ENCODE measurements at places on chromosomes 5 and 9. TPM values are rescaled to one million over a fixed set of nuclear protein-coding genes. Genes with fewer than 3 reads are reported as not detected.

The IL33 gene
- 83.6 TPM for total RNA-seq

The FUT7 gene
- total RNA-seq: not detected

The CARD9 gene
- total RNA-seq: 0.79 TPM

The ANXA1 gene
- total RNA-seq: 602 TPM

The SLC25A2 gene
- not detected for total RNA-seq

The LAMC3 gene
- total RNA-seq: 0.09 TPM

The SPATA31C1 gene
- not detected for total RNA-seq

The SNCAIP gene
- 0.16 TPM for total RNA-seq

The NOXA1 gene
- total RNA-seq: 0.26 TPM

The ARL14EPL gene
- total RNA-seq: 0.69 TPM

The IL9 gene
- not detected for total RNA-seq

The LECT2 gene
- total RNA-seq: not detected

The SEMA6A gene
- total RNA-seq: 0.16 TPM

The AQP3 gene
- 6.6 TPM for total RNA-seq

The SLC26A2 gene
- total RNA-seq: 8.4 TPM

The GPR150 gene
- total RNA-seq: 0.32 TPM

The ARHGEF37 gene
- 1.8 TPM for total RNA-seq

The PRLR gene
- not detected for total RNA-seq

The FGFR4 gene
- total RNA-seq: 36.5 TPM

The CBY3 gene
- 0.16 TPM for total RNA-seq

The SPATA6L gene
- total RNA-seq: 0.26 TPM

The LTC4S gene
- 1.3 TPM for total RNA-seq

The PHYHD1 gene
- 16.3 TPM for total RNA-seq

The HK3 gene
- total RNA-seq: not detected

The PCDHB2 gene
- 1.3 TPM for total RNA-seq

The CTSV gene
- 0.16 TPM for total RNA-seq

The ORM2 gene
- not detected for total RNA-seq

The ISL1 gene
- not detected for total RNA-seq
